CD4-positive, CD25-positive, alpha-beta regulatory T cell (primary cell): ENCODE measurements at places on chromosomes 13 and 19. TPM values are rescaled to one million over a fixed set of nuclear protein-coding genes. Genes with fewer than 3 reads are reported as not detected.
A peak's percentile ranks its signal among the peaks of the same experiment; 100 is the strongest.

- no peak overlapping the region for H3K27ac ChIP-seq
- H3K36me3 ChIP-seq = peaks cover under 1% of the 10 kb centered on the region
- peaks cover 27% of the 10 kb centered on the region for H3K4me1 ChIP-seq
Measured at GRCh38 chr19:35151273-35152065, 3.1 kb upstream of the FXYD5 start.

HSH2D gene
- 45.5 TPM for total RNA-seq

- H3K4me3 ChIP-seq = no peak overlapping the region
- H3K27me3 ChIP-seq = peaks cover 2% of the 10 kb centered on the region
- no peak overlapping the region for H3K27ac ChIP-seq
- no peaks in the 10 kb centered on the region for H3K36me3 ChIP-seq
Measured at GRCh38 chr13:45833663-45834375, 17.7 kb downstream of the SIAH3 start.

- DNase-seq = no peak
- H3K4me3 ChIP-seq = no peak overlapping the region
- no peaks in the 10 kb centered on the region for H3K27me3 ChIP-seq
- no peak overlapping the region for H3K27ac ChIP-seq
- no peaks in the 10 kb centered on the region for H3K4me1 ChIP-seq
Measured at GRCh38 chr13:55815458-55816033, 1325.2 kb upstream of the PRR20A start.

CEACAM5 gene
- total RNA-seq = not detected

- H3K4me3 ChIP-seq = peak within 1 kb of the TSS; percentile 95
- peaks cover 9% of the 10 kb centered on the region for H3K36me3 ChIP-seq
- H3K27me3 ChIP-seq = no peaks in the 10 kb centered on the region
- H3K27ac ChIP-seq = peak within 1 kb of the TSS; percentile 96
Measured at GRCh38 chr13:113209336-113209758, at the start of gene CUL4A. Gene CUL4A, plus strand, starts transcription at chr13:113209613. Its CDS starts 15 bp downstream, at chr13:113209628.
